ENCODE measurements at places on chromosomes 4 and X.

- no peak for DNase-seq
These were observed 25.2 kb downstream of the DDIT4L start for GRCh38 chr4:100164808-100165760.

- no peak for DNase-seq
These were observed 39.8 kb upstream of the S100G start for GRCh38 chrX:16610121-16610621.

DNA sequence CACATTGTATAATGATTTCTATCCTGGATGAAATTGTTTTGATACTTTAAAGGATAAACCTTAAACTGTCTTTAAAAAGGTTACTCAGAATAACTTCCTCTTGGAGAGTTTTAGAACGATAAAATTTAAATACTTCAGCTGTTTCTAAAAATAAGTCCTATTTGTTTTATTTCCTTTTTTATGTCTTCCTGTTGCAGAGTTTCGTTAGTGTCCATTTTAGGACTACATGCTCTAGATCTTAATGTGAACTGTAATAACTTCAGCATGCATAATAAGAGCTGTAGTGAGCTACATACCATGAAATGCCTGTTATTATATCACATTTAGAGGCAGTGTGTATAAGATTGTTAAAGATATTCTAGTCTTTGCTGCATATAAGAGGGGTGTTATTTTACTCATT is 14.6 kb downstream of the ATP10D start:
- DNase-seq = no peak

- DNase-seq = no peak
These were observed 64.7 kb downstream of the ANTXR2 start for GRCh38 chr4:80008351-80008750.

- no peak for DNase-seq
These were observed 1.8 kb downstream of the TLR1 start for GRCh38 chr4:38802561-38803355.

- DNase-seq = no peak
These were observed 129.7 kb upstream of the EDNRA start for GRCh38 chr4:147351083-147351787.

DNA sequence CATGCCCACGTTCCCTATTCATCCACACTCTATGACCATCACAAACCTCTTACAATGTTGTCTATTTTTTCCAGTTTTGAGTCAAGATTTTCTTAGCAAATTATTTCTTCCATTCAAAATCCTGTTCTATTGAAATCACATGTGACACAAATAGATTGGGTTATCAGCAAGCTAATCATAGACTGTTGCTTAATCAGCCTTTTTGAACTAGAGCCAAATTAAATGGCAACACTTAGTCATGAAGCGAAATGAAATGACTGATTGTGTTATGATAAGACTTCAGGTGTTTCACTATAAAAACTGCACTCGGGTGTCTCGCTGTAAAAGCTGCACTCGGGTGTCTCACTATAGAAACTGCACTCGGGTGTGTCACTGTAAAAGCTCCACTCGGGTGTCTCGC is 890.0 kb upstream of the FRG1 start:
- DNase-seq = no peak

DNA sequence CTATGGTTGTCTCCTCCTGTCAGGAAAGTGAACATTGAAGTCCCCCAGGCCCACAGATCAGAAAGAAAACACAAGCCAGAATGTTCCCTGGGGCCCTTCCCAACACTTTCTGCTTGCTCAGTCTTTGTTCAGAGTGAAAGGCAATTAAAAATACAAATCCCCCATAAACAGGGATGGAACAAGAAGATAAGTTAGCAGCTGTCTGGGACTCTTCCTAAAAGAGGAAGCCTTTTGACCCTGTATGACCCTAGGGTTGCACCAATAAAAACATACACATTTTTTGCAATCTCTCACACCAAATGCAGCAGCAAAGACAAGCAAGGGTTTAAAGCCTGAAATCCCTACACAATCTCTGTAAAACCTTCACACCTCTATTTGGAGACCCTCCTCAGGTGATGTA is 22.6 kb downstream of the IRF2 start:
- no peak for DNase-seq

DNA sequence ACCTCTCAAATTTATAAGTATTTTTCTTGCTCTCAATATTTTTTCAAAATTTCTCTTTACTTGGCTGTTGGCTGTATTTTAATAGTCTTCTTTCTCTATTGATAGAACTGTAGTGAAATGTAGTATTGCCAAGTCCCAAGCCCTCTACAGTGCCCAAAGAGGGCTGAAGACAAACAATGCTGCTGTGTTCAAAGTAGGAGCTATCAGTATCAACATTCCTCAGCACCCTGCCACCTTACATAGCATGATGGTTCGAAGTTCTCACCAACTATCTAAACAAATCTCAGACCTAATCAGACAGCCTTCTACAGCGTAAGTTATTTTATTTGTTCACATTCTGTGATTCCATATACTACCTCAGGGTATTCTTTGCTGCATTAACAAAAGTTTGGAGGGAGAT is 99.1 kb upstream of the ADAD1 start:
- DNase-seq = no peak

GRCh38 chr4:155724731-155725130 is 34.1 kb upstream of the GUCY1B1 start:
- no peak for DNase-seq

GRCh38 chr4:133189147-133189517 is 40.0 kb downstream of the PCDH10 start:
- no peak for DNase-seq

DNA sequence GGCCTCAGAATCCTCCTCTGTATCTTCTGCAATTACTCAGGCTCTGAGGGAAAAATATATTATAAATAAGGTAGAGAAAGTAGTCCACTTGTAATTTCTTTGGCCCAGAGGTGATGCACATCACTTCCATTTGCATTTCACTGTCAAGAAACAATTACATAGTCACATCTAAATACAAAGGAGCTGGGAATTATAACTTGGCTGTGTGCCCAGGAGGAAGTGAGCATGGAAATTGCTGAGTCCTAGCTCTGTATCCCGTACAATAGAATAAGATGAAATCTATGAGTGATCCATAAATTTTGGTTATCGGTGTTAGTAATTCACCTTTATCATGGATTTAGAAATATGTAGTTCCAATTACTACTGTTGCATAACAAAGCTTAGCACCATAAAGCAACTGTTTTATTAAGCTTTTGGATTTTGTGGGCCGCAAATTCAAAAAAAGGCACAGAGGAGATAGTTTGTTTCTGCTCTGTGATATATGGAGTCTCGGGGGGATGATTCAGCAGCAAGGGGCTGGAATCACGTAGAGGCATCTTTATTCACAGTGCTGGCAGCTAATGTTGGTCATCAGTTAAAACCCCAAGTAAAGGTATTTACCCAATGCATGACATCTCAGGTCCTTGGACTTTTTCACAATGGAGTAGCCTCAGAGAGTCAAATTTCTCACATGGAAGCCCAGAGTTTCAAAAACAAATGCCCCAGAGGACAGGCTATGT is 241.4 kb upstream of the GALNT7 start:
- no peak for DNase-seq

DNA sequence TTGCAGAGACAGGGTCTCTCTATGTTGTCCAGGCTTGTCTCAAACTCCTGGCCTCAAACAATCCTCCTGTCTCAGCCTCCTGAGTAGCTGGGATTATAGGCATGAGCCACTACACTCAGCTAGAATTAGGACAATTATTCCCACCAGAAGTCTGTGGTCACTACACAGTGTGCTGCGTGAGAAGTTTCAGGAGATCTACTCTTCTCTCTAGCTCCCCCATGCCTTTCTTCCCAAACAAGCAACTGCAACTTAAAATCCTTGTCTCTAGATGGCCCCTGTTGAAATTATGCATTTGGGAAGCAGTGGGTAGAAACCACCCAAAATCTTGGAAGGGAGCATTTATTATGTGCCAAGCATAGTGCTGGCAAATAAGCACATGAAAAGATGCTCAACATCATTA is 21.1 kb upstream of the MAP7D3 start:
- no peak for DNase-seq

- no peak for DNase-seq
These were observed 3.3 kb downstream of the CXCL1 start for GRCh38 chr4:73872316-73873108.

GRCh38 chr4:156686120-156686519 is 285.5 kb downstream of the PDGFC start:
- no peak for DNase-seq

DNA sequence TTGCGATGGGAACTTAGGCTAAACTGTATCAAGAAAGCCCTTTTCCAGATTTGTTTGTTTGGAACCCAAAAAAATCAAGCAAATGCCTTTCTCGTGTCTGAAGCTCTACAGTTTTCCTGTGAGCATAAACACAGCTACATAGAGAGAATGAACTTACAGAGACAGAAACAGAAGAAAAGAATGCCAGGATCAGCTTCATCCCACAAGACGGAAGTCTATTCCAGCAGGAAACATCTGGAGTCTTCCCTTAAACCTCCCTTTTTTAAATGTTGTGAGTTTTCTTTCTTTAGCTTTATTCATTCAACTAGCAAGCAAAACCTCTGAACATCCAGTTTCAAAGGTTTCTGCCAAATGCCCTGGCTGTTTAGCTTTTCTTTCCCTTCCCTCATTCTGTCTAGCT is 32.6 kb upstream of the ZFP42 start:
- no peak for DNase-seq

GRCh38 chrX:39766085-39766726 is 331.6 kb downstream of the BCOR start:
- DNase-seq = no peak

DNA sequence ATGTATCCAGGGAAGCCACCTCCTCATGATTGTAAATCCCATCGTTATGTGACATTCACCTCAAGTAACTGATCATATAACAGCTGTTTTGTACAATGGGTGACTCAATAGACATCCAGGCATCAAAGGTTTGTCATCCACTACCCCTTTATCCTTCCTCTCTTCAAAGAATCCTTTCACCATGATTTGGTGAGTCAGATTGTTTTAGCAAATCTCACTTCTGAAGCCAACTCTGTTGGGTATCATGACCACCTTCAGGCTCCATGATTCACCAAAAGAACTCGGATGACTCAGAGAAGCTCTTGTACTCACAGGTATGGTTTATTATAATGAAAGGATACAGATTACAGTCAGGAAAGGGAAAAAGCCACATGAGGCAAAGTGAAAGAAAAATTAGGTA is 132.1 kb downstream of the PWWP3B start:
- DNase-seq = no peak

DNA sequence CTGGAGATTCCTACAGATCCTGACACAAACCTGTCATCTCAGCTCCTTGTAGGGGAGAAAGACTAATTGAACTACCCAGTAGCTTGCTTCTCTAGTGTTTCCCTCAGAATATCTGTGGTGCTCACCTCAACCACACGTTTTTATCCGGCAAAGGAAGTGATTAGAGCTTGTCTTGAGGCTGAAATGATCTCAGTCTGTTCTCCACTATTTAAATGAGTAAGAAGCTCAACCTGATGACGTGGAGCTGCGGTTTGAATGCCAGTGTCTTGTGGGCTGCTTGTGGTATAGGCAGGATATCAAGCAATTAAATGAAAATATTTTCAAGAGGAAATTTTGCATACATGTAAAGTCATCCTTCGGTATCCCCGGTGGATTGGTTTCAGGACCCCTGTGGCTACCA is 270.2 kb downstream of the TLL1 start:
- DNase-seq = no peak

DNA sequence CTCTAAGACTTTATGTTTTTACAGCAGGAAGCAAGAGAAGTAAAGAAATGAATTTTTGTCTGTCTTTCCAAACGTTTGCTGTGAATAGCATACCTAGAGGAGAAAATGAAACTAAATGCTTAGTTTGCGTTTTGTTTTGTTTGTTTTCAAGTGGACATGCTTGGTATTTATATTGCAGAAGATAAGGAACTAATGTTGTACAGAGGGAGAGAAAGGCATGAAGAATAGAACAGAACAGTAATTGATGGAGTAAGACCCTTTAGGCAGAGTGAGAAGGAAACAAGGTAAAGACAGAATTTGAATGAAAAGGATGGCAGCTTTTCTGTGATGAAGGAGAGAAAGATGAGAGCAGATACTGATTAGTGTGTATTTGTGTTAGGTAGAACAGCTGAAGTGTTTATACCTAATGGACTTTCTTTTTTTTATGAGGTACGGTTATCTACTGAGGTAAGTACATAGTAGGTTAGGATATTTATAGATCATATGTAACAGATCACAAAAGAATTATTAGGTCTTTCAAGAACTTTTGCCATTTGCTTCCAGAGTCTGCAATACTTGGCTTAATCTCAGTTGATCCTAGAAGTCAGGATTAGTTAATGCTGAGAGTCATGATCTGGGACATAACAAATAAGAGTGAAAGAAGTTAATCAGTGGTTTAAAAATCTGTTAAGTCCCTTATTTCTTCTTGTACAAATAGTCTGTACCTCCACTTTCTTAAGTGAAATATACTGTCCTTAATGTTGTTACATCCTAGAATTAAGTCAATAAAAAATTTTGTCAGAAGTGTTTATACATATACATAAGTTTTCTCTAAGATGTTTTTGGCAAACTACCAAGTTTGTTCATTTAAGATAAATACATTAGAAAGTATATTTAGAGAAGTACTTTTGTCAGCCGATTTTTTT is 36.8 kb downstream of the FABP2 start:
- DNase-seq = no peak

DNA sequence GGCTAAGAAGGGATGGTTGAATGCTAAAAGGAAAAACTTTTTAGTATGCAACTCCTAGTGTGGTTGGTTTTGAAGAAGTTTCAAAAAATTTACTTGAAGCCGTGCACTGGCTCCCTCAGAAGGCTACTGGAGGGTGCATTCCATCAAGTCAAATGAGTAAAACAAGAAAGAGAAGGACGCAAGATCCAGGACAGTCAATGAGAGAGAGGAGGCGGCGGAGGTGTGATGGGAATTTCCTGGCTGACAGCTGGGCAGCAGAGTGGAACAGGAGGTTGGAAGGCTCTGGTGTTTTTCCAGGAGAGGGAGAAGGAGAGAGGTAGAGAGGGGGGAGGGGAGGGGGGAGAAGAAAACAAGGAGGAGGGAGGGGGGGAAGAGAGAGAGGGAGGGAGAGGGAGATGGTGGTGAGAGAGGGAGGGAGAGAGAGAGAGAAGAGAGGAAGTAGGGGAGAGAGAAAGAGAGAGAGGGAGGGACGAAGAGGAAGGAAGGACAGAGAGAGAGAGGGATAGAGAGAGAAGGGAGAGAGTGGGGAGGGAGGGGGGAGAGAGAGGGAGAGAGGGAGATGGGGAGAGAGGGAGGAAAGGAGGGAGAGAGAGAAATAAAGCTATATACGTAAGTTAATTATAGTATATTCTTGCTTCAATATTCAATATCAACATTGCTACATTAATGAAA is 126.4 kb downstream of the SH3KBP1 start:
- no peak for DNase-seq

Measured in ovary (tissue), 10 donors.